ENCODE measurements at places on chromosomes 3 and 15. TPM values are rescaled to one million over a fixed set of nuclear protein-coding genes. Genes with fewer than 3 reads are reported as not detected.

Gene CKMT1B
- total RNA-seq: not detected

GRCh38 chr3:58586776-58587192, 9.6 kb upstream of the FAM107A start:
- DNase-seq: no peak

Gene CPB1
- 6.5 TPM for total RNA-seq

DNA sequence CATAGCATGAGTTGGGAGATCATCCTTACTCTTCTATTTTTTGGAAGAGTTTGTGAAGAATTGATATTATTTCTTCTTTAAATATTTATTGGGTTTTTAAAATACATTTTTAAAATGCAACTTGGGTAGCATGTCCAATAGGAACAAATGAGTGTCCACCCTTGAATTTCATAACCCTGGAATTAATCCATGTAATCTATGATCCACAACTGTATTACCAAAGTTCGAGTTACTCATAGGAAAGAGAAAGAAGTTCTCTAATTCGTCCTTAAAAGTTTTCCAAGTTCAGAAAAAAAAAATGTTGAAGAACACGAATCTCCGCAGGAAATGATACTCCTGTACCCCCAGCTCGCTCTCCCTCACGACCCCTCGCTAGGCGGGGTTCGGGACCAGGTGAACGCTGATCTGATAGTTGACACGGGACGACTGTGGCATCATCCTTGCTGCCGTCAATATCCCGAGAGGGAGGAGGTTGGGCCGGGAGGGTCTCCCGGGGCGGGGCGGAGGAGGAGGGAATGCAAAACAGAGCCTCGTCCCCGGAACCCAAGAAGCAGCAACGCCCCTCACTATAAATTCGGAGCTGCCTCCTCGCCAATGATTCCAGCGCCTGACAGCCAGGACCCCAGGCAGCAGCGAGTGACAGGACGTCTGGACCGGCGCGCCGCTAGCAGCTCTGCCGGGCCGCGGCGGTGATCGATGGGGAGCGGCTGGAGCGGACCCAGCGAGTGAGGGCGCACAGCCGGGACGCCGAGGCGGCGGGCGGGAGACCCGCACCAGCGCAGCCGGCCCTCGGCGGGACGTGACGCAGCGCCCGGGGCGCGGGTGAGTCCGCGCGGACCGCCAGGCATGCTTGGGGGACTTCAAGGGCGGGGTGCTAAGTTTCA, at the start of gene AGTR1:
Gene AGTR1, plus strand, starts transcription at position 598 of the 884 bp plus-strand sequence. CDS start 43,133 bp downstream, outside the sequence.
- no peak for DNase-seq

GRCh38 chr3:43212914-43213611, 73.3 kb upstream of the SNRK start:
- DNase-seq: no peak

Gene IFT80
- 6.5 TPM for total RNA-seq

Gene P2RY12
- not detected for total RNA-seq

Gene DUOX1
- 0.22 TPM for total RNA-seq

Gene SEMA3B
- 0.55 TPM for total RNA-seq

DNA sequence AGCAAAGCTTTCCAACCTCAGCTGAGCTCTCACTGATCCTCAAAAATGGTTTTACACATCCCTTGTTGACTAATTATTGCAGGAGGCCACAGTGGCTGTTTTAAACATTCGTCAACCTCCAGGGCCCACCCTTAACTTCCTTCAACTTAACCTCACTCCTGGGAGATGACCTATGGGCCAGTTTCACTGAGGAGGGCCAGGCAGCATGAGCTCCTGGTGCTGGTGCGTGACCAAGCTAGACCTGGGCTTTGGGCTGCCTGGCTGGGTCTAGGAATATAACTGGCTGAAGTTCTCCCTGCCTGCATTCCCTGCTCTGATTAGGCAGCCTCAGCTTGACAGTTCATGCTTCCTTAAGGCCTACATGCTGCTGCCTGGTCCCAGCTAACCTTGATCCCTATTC, 273.7 kb upstream of the ATP11B start:
- no peak for DNase-seq

Gene PLA2G4D
- total RNA-seq: not detected

- DNase-seq: no peak
Observed at GRCh38 chr3:30034246-30034991, 572.0 kb upstream of the TGFBR2 start.

- DNase-seq: no peak
Observed at GRCh38 chr3:55484801-55485791, 2.0 kb downstream of the WNT5A start.

DNA sequence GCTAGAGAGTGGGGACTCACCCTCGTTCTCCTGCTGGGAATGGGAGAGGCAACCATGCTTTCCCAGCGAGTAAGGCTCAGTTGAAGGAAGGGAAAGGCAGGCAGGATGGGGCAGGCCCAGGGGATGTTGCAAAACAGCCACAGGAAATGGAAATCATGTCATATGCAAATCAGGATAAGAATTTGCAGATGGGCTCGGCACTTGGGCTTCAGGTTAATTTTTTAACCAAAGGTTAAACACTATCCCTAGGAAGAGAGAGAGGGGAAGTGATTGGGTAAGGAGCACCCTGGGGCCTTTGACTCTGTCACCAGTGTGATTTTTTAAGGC, 14.6 kb upstream of the PLA2G4E start:
- no peak for DNase-seq

GRCh38 chr3:17473761-17474160, 268.7 kb downstream of the TBC1D5 start:
- DNase-seq: no peak

Gene TCAIM
- 8.2 TPM for total RNA-seq
